Effector memory CD4-positive, alpha-beta T cell (primary cell): ENCODE measurements at places on chromosomes 3 and 15.

GRCh38 chr3:32315441-32315840, 76.2 kb upstream of the CMTM7 start:
- no peak for DNase-seq

- DNase-seq: no peak
Observed at GRCh38 chr15:92418864-92419263, 25.2 kb downstream of the ST8SIA2 start.

DNA sequence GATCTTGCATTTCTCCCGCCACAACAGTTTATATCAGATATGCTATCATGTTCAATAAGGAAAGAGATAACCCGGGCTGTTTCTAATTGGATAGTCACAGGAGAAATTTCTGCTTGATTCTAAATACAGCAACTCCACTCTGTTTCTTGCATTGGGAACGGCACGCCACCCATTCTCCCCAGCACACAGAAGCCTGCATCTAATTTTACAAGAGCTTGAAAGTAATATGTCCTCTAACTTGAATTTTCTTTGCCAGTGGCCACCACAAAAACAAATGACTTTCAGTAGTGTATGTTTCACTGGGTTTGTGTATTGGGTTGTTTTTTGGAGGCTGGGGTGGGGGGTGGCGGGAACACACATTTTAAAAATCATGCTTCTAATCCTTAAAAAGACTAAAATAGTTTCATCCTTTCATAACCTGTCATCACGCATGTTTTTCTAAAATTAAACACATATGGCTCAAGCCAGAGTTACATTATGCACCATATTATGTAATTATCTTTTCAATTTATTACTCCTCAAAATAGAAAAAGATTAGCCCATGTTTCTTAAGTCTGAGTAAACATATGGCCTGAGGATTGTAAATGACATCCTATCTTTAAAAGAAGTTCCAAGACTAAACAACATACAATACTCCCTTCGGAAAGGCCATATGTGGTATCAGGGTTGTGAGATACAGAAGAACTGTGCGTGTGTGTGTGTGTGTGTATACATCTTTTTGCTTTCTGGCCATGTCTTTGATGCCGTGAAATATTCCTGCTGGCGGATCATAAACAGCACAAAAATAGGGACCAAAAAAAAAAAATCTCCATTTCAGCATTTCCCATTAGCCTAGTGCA, 176.3 kb downstream of the FOXP1 start:
- no peak for DNase-seq

DNA sequence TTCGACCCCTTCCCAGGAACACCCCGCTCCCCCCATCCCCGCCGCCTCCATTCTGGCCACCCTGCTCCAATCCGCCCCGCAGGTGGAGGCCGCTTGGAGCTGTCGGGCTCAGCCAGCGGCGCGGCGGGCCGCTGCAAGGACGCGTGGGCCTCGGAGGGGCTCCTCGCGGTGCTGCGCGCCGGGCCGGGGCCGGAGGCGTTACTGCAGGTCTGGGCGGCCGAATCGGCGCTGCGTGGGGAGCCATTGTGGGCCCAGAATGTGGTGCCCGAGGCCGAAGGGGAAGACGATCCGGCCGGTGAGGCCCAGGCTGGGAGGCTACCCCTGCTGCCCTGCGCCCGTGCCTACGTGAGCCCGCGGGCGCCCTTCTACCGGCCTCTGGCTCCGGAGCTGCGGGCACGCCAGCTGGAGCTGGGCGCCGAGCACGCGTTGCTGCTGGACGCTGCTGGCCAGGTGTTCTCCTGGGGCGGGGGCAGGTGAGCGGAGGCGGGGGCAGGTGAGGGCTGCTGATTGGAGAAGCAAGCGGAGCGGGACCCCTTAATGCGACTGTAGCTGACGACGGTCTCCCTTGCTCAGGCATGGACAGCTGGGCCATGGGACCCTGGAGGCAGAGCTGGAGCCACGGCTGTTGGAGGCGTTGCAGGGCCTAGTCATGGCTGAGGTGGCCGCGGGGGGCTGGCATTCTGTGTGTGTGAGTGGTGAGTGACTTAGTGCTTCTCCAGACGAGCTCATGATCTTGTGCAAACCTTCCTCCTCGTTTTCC, 2.5 kb downstream of the RCCD1 start:
- no peak for DNase-seq

- DNase-seq: no peak
Observed at GRCh38 chr3:39275052-39275451, 4.8 kb downstream of the CX3CR1 start.

DNA sequence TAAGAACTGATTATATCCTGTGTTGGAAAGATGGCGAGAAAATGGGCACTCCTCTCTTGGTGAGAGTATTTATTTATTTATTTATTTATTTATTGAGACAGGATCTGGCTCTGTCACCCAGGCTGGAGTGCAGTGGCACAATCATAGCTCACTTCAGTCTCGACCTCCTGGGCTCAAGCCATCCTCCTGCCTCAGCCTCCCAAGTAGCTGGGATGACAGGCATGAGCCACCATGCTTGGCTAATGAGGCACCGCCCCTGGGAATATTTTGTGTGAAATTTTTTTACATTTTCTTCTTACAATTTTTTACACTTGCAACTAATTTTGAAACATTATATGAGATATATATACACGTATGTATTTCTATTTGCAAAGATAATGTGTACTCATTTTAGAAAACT, 150.5 kb upstream of the PRR20G start:
- no peak for DNase-seq
